Activated CD8-positive, alpha-beta memory T cell treated with anti-CD3 and anti-CD28 coated beads for 1 hour (primary cell): ENCODE measurements at places on chromosomes 2 and 18.

DNA sequence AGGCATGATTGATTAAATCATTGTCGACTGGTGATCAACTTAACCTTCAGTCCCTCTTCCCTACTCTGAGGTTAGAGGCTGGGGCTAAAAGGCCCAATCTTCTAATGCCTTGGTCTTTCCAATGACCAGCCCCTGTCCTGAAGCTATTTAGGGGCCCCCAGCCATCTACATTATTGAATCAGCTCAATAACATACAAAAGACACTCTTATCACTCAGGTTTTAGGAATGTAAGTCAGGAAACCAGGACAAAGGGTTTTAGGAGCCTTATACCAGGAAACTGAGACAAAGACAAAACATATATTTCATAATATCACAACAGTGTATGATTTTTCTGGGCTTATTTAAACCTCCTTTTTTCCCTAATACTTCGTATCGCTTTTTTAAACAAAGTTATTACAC is 198.6 kb downstream of the RNF152 start:
- no peak for DNase-seq

GRCh38 chr2:18950361-18950851 is 361.0 kb upstream of the NT5C1B start:
- DNase-seq: no peak

GRCh38 chr2:174846941-174847938 is 83.0 kb upstream of the CHRNA1 start:
- no peak for DNase-seq

GRCh38 chr18:34707670-34708069 is 2.4 kb upstream of the DTNA start:
- DNase-seq: no peak

DNA sequence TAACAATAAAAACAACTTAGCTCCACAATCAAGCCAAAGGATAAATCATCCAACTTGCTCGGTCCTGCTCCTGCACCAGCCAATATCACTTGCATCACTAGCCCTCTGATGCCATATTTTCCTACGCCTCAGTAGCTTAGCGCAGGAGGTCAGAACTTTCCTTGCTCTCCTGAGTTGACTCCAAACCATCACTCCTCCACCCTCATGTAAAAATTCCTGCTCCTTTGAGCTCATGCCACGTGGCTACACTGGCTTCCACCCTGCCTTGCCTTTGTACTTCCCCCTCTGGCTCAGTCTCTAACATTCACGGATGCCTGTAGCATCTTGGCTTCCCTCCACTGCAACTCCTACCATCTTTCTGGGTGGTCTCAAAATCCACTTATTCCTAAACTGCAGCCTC is 25.2 kb downstream of the AAK1 start:
- no peak for DNase-seq

DNA sequence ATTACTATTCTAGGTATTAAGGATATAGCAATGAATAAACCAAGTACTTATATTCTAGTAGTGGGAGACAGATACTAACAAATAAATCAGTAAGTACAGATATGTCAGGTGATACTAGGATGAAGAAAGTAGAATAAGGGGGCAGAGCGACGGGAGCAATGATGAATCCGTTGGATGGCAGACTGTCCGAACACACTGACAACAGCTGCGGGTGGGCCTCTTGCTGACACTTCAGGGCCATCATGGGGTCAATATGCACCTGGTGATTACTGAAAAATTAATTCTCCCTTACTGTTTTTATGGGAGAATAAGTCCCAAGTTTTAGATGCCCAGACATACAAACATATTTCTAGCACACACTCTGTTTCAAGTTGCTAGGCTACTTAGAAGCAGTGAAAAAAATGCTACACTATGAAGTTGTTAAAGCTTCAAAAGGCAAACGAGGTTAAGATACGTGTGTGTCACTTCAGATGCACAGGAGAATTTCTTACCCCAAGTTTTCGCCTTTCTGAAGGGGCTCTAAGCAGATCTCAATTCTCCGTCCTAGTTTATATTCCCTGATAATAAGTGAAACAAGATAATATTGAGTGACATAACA is 78.7 kb downstream of the USP40 start:
- no peak for DNase-seq

DNA sequence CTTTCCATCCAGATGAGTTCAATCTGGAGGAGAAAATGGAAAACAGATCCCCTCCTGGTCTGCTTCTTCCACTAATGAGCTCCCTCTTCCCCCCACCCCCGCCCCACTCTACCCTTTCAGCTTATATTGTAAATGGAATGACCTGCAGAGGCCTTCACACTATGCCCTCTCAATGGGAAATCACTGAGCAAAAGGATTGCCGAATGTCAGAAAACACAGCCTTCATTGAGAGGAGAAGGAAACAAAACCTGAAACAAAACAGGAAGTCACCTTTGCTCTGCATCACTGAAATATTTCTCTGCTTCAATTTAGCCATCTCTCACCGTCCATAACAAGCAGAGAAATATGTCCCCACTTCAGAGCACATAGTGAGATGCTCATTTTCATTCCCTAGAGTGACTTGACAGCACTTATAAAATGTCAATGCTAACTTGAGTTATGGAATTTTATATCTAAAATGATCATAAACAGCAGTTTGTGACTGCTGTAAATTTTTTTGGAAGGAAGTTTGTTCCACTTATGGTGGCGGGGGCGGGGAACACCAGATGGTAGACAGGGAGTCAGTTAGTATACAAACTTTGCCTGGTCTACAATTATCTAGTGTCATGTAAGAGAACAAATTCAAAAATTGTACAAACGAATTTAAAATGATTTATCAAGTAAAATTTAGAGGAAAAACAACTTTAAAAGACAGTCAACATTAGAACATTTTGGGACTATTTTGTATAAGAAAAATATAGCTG is 1.8 kb upstream of the FRZB start:
- no peak for DNase-seq

- DNase-seq: no peak
Measured at GRCh38 chr2:199440118-199440517, 17.6 kb downstream of the SATB2 start.

DNA sequence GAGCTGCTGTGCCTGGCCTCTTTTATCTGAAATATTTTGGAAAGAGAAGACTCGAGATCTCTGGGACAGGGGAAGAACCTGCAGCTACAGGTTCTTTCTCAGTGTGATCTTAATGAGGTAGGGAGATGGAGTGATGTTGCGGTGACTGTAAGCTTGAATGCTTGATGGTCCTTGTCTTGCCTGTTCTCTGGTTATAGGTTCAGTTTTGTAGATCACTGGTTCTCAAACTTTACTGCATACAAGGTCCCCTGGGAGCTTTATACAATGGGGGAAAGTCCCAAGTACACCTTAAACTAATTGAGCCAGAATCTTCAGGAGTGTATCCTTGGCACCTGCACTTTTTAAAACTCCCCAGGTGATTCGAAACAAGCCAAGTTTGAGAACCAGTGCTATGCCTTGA is 136.7 kb upstream of the CXCR4 start:
- no peak for DNase-seq

- DNase-seq: peak; percentile 45
Measured at GRCh38 chr18:75070625-75071483, 138.1 kb downstream of the PTGR3 start.

DNA sequence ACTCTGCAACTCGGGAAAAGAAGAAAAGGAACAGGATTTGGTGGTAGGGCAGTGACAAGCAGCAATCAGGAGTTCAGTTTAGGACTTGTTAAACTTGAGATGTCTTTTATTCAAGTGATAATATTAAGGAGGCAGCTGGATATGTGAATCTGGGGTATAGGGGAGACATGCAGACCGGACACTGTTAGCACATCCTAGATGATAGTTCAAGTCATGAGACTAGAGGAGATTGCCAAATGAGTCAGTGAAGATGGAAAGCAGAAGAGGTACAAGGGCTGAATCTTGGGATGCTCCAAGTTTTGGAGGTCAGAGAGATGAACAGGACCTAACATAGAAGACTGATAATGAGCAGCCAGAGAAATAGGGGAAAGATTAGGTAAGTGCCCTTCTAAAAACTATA is 69.5 kb upstream of the PSME4 start:
- DNase-seq: no peak

- DNase-seq: no peak
Measured at GRCh38 chr18:9096007-9096371, 6.5 kb upstream of the NDUFV2 start.

DNA sequence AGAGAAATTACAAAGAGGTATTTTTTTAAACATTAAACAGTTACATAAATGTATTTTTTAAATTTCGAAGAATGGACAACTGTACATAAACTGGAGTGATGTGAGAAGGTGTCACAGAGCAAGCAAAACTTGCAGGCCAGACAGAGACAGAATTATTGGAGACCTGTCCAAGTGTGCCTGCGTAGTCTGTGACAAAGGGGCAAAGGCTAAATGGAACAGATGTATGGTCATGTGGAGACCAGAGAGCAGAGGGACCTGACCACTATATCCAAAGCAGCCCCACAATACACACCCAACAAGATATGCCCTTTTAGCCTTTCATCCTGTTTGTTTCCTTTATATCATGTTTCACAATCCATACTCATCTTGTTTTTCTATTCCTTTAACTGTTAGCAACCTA is 225.3 kb upstream of the VWC2L start:
- DNase-seq: no peak

DNA sequence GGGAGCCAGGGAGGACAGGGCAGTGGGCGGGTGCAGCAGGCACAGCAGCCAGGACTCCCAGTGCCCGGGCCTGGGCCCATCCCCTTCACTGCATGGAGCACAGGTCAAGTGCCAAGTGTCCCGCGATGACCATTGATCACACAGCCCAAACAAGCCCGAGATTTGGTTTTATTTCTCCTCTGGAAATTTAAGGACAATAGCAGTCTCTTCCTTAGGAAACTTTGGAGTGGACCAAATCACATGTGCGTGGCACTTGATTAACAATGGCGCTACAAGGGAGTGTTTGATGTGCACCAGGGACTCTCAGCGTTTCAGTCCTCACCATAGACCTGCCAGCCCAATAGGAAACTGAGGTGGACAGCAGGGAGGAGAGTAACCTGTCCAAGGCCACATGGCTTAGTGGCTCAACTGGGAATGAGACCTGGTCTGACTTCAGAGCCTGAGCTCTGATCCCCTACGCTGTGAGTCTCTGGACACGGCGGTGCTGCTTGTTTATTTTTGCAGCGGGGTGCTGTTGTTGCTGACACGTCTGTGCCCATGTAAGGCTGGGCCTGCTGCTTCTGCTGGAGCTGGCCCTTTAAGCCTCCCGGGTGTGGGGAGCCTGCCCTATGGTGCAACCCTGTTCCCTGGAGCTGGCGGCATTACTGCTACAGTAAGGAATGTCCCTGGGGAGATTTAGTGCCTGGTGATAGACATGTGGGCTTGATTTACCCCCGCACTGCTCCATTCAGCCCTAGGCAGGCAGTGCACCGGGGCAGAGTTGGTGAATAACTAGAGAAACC is 194.2 kb downstream of the INHBB start:
- DNase-seq: no peak

DNA sequence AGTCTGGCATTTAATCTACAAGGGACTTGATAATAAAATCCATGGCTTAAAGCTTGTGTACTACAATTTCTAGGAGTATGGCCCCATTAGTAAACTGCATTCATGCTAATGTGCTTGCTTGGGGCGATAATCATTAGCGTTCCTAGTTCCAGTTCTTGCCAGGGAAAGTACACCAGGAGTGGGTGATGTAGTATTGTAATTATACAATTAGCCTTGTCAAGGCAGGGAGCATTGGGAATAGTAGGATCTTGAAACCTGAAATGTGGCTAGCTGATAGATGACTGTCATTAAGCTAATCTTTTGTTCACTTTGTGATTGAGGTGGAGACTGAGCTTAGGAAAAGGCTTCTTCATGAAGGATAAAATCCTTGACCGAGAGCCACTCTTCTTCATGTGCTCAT is 989.2 kb downstream of the CPS1 start:
- no peak for DNase-seq

DNA sequence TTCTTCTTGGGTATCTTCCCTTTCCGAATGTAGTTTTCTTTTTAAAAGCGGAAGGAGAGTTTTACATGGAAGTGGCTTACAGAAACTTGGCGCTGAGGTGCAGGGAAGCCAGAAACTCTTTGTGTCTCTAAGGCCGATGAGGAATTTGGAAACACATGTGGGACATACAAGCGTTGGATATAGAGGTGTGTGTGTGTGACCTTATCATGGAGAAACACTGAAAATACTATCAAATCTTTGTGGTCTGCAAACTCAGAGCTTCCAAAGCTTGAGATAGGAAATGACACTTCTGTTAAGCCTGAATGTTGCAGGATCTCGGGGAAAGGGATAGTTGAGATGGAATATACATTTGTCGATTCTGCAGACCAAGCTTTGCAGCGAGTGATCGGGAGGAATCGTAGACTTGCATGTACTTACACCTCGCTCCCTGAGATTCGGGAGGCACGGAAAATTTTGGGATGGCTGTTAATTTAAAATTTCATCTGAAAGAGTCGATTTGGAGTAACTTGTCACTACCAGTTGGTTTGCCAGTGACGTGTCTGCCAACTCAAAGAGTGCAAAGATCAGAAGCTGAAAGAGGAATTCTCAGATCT is 1.0 kb downstream of the NAB1 start:
- DNase-seq: no peak

DNA sequence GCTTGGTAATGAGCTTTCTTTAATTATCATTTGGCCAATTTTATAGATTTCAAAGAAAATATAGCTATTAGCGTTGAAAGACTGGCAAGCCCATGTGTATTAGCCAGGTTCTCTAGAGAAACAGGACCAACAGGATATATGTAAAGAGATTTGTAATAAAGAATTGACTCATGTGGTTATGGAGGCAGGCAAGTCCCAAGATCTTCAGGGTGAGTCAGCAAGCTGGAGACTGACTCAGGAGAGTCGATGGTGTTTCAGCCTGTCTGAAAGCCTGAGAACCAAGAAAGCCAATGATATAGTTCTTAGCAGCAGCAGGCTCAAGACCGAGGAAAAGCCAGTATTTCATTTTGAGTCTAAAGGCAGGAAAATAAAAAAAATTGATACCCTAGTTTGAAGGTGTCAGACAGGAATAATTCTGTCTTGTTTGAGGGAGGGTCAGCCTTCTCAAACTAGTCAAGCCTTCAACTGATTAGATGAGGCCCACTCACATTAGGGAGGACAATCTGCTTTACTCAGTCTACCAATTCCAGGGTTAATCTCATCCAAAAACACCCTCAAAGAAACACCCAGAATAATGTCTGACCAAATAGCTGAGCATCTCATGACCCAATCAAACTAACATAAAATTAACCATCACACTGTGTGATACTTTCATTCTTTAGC is 78.3 kb upstream of the CRIM1 start:
- no peak for DNase-seq

- no peak for DNase-seq
Measured at GRCh38 chr2:9754532-9754887, 88.8 kb upstream of the TAF1B start.

DNA sequence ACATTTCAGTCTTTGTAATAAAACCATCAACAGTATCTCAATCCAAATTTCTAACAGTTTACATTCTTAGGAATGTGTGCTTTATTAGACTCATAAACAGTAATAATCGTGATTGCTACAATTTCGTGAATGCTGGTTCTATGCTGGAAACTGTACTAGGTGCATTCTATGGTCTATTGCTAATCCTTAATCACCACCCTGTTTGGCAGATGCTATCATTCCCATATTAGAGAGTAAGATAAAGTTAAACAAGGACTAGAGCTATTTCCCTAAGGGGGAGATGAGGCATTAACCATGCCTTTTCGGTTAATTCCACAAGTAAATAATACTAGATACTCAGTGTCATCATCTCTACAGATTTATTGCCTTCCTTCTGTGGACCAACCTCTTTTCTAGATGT is 244.0 kb downstream of the PAX3 start:
- no peak for DNase-seq
